ENCODE measurements at places on chromosomes 13 and 19.

DNA sequence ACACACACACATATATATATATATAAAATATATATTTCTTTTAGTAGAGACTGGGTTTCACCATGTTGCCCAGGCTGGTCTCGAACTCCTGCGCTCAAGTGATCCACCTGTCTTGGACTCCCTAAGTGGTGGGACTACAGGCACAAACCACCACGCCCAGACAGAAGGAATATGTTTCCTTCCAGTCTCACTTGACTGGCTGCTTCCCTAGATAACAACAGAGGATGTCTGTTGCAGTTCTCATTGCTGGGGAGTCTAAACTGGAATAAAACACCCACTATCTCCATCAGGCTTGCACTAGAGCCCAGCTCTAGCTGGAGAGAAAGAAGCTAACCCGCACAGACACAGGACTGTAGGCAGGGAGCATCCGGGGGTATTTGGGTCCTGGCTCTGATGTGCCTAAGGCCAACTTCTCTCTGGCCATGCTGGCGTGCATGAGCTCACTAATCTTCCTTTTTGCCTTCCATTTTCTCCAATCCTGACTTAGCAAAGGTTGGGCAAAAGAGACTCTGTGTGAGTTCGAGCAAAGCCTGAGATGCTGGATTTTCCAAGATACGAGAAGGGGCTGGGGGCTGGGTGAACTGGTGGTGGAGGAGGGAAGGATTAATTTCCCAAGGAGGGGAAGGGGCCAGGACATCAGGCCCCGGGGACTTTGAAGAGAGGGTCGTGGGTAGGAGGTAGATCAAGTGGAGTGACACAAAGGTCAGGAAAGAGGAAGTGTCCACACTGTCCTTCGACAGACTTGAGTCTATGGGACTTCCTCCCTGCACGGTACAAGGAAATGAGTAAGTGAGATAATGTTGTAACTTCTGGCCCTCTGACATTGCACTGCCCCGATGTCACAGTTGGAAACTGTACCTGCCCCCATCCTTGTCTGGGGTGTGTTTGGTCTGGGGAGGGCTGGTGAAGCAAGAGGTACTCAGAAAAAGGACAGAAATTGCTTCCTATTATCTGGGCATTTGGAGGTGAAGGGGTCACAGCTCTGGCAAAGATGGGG is 22.5 kb upstream of the ALOX5AP start:
- DNase-seq: no peak

GRCh38 chr13:37136187-37136586 is 30.7 kb upstream of the CSNK1A1L start:
- DNase-seq: no peak

- DNase-seq: no peak
Measured at GRCh38 chr13:52961256-52961910, 67.2 kb upstream of the OLFM4 start.

GRCh38 chr13:75724752-75725517 is 88.8 kb downstream of the LMO7 start:
- no peak for DNase-seq

DNA sequence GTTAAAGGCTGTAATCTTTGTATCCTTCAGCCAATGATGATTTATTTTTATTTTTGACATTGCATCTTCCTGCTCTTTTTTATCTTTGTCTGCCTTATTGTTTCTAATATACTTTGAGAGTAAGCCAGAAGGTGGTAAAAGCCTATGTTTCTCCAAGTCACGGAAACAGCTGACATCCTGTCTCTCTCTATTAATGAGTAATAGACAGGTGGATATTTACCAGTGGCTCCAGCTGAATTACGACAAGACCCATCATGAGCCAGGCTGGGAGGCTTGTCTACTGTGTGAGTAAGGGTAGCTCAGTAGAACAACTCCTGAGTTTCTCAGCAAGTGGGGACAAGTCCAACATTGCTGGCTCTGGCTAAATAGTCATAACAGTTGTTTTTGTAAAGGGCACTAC is 166.6 kb downstream of the NDFIP2 start:
- no peak for DNase-seq

DNA sequence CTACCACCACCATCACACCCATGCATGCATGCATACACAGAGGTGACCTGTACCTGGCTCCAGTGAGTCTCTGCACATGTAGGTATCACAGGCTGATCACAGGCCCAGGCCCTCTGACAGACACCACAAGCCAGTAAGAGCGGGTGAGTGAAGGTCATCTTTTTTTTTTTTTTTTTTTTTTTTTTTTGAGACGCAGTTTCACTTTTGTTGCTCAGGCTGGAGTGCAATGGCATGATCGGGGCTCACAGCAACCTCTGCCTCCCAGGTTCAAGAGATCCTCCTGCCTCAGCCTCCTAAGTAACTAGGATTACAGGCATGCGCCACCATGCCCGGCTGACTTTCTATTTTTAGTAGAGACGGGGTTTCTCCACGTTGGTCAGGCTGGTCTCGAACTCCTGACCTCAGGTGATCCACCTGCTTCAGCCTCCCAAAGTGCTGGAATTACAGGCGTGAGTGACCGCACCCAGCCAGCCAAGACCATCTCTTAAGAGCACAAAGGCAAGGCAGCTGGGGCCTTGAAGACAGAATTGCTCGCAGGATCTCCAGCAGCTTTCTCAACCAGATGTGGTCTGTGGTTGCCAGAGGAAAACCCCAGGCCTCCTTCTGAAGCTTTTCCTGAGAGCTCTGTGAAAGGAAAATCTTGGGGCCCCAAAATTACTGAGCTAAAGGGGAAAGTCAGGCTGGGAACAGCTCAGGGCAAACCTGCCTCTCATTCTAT is 3.2 kb upstream of the NKG7 start:
- no peak for DNase-seq

- DNase-seq: no peak
Measured at GRCh38 chr19:14004619-14005348, 1.3 kb downstream of the RFX1 start.

DNA sequence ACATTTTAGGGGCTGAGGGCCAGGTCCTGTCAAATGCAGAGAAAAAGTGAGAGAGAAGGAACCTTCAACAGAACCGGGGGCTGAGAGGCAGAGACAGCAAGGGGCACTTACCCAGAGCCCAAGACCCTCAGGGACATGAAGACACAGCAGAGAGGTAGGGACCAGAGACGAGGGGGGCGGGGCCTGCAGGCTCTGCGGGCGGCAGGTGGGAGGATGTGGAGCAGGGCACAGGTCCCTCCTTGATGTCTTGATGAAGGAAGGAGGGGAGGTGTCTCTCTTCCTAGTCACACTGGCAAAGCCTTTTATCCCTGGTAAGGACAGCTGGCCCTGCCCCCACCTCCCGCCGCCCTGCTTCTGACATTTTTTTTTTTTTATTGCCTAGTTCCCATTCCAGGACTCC is at the start of gene KLK14:
Gene KLK14, minus strand, starts transcription at position 277 of the 400 bp plus-strand sequence. Its CDS starts 273 bp downstream, at position 4.
- DNase-seq: no peak

GRCh38 chr13:110756219-110756631 is 42.7 kb downstream of the ING1 start:
- DNase-seq: no peak

DNA sequence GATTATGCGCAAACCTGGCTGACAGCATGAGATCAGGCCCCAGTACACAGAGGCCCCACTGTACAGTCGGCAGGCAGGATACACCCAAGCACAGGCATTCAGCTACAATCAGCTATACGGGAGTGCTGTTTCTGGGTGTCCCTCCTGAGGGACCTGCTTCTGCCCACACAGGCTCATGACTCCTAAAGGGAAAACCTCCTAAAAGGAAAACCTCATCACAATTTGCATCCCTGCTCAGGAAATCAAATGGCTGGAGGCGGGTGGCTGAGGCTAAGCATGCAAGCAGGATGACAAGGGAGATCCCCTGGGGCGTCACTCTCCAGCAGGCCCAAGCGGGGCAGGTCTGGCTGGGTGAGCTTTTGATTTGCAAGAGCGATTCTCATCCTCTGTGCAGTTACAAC is 99.8 kb downstream of the CRYL1 start:
- DNase-seq: no peak

- no peak for DNase-seq
Measured at GRCh38 chr13:88866195-88866594, 1195.0 kb downstream of the SLITRK5 start.

DNA sequence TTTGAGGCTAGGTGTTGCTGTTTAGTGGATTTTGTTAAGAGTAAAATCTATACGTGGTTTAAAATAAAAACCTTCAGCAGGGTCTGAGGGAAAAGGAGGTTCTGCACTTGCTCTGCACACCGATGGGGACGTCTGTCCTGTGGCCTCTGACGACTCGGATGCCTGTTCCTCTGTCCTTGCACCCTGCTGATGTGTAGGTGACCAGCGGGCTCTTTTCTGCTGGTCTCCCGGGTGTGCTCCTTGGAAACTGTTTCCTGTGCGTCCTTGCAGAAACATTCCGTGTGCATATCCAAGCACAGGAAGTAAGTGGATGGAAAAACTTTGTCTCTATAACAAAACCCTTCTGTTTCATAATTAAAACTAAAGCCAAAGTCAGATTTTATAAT is 3.8 kb downstream of the ATP4B start:
- DNase-seq: no peak

DNA sequence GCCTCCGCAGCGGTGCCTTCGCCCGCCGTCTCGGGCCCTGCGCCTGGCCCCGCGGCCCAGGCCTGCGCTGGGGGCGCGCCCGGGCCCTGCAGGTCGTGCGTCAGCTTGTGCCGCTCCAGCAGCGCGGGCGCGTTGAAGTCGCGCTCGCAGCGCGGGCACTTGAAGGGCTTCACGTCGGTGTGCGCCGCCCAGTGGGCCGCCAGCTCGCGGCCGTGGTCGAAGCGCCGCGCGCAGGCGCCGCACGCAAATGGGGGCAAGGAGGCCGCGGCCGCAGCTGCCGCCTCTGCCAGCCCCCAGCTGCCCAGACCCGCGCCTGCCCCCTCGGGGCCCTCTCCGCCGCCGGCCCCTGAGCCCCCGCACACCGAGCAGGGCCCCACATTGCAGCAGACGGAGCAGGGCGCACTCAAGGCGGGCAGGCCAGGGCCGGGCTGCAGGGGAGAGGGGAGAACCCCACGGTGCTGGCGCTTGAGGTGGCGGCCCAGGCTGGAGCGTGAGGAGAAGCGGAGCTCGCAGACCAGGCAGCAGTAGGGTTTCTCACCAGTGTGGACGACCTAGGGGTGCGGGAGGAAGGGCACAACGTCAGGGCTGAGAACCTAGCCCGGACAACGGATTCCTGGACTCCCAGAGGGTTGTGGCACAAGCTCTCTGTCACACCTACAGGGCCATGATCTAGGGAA is 6.1 kb downstream of the FIZ1 start:
- no peak for DNase-seq

DNA sequence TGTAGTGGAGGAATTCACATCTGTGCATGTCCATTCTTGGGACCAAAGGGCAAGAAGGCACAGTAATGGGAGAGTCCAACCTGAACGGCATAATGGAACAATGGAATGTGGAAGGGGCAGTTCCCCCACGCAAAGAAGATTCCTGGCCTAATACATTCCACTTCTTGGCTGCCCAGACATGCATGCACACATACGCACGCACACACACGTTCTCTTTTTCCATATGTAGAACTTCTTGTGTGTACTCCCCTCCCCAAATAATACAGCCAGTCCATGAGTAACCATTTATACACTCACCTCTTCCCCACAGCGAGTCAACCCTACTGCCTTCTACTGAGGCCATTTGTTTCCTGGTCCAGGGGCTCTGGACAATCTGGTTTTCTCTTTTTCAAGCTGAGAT is 6.0 kb upstream of the STK24 start:
- no peak for DNase-seq

- DNase-seq: peak; percentile 32
Measured at GRCh38 chr13:99151516-99151915, 49.1 kb upstream of the UBAC2 start.

DNA sequence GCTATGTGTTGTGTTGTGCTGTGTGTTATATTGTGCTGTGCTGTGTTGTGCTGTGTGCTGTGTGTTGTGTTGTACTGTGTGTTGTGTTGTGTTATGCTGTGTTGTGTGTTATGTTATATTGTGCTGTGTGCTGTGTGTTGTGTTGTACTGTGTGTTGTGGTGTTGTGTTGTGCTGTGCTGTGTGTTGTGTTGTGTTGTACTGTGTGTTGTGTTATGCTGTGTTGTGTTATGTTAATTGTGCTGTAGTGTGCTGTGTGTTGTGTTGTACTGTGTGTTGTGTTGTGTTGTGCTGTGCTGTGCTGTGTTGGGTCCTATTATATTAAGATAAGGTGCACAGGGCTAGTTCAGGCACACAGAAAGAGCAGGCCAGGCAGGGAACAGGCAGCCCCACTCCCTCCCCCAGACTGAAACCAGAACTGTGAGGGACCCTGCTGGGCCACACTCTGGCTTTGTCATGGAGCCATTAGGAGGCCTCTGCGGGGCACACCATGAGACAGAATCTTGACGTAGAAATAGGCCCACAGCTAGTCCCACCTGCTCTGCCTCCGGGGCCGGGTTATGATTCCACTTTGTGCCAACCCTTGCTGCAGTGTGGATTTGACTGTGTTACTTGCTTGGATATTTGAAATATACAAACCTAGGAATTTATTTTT is 12.1 kb downstream of the SOX1 start:
- no peak for DNase-seq

- no peak for DNase-seq
Measured at GRCh38 chr13:42239161-42239560, 32.8 kb upstream of the AKAP11 start.

GRCh38 chr13:29369060-29369743 is 226.3 kb downstream of the SLC7A1 start:
- peak; percentile 17 for DNase-seq

GRCh38 chr13:44583137-44583536 is 7.0 kb upstream of the TSC22D1 start:
- DNase-seq: no peak

DNA sequence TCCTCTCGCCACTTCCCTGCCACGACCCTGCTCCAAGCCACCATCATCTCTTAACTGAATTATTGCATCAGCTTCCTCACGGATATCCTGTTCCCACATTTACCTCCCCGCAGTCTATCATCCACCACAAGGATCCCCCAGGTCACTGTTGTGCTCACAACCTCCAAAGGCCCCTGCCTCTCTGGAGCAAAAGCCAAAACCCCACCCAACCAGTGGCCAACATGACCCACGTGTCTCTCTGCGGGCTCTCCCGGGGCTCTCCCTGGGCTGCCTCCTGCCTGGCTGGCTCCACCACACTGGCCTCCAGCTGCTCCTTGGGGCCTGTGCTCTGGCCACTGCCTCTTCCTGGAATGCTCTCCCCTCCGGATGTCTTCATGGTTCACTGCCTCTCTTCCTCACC is 809.3 kb downstream of the UQCRFS1 start:
- no peak for DNase-seq

DNA sequence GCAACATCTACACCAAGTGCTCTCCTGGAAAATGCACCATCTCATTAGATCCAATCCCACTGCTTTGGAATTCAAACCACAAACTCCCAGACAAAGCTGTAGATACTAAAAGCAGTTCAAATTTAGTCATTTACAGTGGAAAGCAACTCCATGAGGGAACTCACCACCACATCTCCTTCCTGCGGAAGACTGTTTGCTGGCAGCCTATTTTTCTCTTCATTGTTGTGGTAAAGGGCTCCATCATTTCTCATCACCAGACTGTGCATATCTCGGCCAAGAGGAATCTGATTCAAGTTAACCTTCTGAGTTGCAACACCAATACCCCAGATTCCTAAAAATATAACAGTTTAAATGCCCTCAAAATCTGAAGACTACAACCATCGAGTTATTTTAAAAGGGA is 8.4 kb downstream of the SPRYD7 start:
- no peak for DNase-seq

GRCh38 chr19:36497001-36497400 is 7.6 kb upstream of the ZNF566 start:
- no peak for DNase-seq

- no peak for DNase-seq
Measured at GRCh38 chr19:15337202-15337601, 4.9 kb upstream of the BRD4 start.

Measured in HFF-Myc (cell line).